ENCODE measurements at places on chromosomes 1 and 21. TPM values are rescaled to one million over a fixed set of nuclear protein-coding genes. Genes with fewer than 3 reads are reported as not detected.

The GJA9 gene
- total RNA-seq, result not detected

DNA sequence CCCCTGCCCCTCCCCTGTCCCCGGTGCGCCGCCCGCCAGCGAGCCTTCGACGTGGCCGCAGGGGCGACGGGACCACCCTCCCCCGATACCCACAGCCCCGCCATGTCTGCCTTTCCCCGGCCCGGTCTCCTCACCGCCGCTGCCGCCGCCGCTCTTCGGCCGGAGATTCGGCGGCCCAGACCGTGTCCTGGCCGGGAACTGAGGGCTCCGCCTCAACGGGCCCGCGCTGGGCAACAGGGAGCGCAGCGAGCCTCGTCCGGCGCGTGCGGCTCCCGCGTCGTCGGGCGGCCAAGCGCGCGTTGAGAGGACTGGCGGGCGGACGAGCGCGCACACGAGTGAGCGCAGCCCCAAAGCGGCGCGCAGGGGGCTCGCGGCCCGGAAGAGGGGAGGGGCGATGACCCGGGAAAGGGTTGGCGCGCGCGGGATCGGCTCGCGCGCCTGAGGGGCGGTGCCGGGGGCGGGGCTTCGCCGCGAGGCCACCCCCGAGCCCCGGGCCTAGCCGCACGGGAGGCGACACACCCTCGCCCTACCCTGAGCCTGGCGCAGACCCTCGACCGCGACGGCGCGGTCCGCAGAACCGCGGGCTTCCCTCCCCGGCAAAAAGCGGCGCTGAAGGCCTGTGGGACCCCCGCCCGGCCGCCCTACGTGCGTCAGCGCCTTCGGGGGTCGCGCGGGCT is at the start of gene BTG3:
BTG3 (minus strand) TSS at position 337 of the 677 bp plus-strand sequence. CDS start 3,757 bp downstream, outside the sequence.
- DNase-seq, result peak; percentile 67

The EPHA2 gene
- 14.2 TPM for total RNA-seq

GRCh38 chr1:161801955-161802354 is 35.8 kb downstream of the ATF6 start:
- no peak for DNase-seq

GRCh38 chr1:236645016-236645680 is 40.8 kb upstream of the HEATR1 start:
- DNase-seq, result no peak

DNA sequence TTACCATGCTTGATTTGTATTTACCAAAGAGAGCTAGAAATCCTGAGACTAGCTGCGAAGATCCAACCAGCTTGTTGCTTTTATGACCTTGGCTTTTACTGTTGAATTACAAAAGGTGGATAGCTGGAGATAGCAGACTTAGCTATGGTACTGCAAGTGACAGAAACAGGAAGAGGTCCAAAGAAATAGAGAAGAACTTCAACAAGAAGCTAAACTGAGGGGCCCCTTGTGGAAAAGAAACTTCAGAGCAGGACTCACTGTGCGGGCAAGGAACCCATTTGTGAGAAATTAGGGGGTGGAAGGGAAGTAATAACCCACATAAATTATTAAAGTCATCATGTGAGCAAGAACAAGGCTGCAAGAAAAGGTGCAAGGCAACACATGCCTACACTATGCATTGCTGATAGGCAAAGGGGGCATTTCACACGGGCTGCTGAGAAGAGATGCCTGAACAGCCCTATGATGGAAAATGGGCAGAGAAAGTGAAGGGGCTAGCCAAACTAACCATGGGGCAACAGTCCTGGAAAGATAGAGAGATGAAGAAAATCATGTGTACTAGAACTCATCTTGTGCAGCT is 116.6 kb upstream of the PRDX6 start:
- no peak for DNase-seq

- DNase-seq, result peak; percentile 92
Measured at GRCh38 chr21:45747802-45748445, 104.4 kb downstream of the PCBP3 start.

DNA sequence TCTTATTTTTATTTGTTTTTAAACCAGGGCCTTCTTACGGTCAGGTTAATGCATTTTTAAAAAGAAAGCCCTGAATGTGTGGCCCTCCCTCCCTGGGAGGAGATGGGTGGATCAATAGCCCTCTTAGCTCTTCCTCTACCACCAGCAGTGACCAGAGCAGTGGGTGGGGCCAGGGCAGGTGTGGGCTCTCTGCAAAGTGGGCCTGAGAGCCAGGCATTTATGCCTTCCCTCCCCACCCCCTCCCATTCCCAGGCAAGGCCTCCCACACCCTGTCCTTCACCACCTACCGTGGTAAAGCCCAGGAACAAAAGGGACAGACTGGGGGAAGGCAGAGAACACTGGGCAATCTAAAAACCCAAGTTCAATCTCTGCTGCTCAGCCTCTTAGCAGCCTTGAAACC is 63.9 kb downstream of the SSBP3 start:
- no peak for DNase-seq

- DNase-seq, result no peak
Measured at GRCh38 chr1:110076789-110077500, 6.5 kb upstream of the ALX3 start.

DNA sequence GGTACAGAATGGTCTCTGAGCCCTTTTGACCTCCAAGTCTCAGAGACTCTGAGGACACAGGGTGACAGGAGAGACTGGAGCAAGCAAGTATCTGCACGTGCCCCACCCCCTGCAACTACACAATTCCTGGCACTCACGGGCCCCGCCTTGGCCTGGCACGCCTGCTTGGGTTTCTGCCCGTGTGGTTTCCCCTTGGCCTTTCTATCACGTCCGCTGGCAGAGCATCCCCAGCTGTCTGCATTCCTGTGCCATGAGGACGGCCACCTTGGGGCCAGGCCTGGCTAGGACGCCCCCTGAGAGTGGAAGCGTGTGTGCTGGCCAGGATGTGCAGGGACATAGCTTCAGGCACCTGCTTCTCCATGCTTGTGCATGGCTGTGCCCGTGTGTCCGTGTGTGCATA is 14.3 kb upstream of the EDN2 start:
- peak; percentile 87 for DNase-seq

- DNase-seq, result no peak
Measured at GRCh38 chr1:243501002-243501401, 245.2 kb downstream of the SDCCAG8 start.

DNA sequence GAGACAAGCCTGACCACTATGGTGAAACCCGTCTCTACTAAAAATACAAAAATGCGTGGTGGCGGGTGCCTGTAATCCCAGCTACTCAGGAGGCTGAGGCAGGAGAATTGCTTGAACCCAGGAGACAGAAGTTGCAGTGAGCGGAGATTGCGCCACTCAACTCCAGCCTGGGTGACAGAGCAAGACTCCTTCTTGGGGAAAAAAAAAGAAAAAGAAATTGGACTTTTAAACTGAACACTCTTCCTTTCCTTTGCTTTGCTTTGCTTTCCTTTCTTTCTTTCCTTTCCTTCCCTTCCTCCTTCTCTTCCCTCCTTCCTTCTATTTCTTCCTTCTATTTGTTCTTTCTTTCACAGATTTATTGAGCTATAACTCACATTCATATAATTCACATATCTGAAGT is 43.3 kb upstream of the PUM1 start:
- DNase-seq, result no peak

The PLA2G2F gene
- total RNA-seq, result not detected

DNA sequence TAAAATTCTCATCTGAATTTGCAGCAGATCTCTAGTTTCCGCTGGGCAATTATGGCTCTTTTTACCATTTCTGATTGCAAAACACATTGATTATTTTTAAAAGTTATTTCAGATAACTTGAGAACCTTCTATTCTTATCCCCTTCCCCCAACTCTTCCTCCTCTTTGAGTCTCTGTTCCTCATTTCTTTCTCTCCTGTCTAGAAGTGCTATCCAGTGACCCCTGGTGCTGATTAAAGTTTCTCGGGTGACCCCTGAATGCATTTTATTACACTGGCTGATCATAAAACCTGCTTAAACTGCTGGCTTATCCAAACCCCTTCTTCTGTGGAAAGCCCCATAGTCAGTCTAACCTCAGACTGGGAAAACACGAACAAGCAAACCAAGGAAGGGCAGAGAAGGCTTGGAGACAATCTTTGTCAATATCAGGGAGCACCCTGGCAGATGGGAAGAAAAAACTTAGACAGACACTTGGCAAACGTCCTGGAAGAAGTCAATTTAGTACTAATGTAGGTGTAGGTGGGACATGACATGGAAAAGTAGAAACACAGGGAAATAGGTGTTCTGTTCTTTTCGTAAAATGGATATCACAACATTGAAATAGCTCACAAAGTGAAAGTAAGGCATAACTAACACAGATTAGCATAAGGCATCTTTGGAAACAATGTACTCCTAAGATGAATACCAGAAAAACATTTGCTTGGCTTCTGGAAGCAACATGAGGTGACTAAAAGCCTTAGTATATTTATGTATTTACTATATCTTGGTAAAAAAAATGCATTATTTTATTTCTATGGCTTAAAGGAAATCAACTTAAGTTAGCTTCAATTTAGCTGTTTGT is 61.4 kb downstream of the GORAB start:
- DNase-seq, result no peak

GRCh38 chr1:178075333-178075732 is 18.6 kb upstream of the RASAL2 start:
- DNase-seq, result no peak

DNA sequence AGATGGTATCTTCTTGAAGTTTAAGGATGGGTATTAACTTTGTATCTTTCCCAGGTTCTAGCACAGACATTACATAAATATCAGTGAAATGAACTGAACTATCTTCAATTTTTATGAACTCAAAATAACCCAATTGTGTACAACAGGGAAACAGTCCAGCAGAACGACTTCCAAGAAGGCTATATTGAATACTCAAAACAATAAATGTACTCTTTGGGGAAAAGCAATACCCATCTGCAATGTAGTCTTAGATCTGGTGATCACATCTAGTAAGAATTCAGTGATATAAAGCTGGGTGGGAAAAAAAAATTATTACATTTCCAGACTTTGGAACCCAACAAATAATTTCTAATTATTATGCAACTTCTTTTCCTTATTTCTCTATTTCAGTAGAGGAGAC is 33.1 kb upstream of the GORAB start:
- no peak for DNase-seq

- DNase-seq, result peak; percentile 69
Measured at GRCh38 chr1:41629571-41629970, 145.1 kb upstream of the EDN2 start.
